ENCODE measurements at places on chromosomes 1 and 21.

DNA sequence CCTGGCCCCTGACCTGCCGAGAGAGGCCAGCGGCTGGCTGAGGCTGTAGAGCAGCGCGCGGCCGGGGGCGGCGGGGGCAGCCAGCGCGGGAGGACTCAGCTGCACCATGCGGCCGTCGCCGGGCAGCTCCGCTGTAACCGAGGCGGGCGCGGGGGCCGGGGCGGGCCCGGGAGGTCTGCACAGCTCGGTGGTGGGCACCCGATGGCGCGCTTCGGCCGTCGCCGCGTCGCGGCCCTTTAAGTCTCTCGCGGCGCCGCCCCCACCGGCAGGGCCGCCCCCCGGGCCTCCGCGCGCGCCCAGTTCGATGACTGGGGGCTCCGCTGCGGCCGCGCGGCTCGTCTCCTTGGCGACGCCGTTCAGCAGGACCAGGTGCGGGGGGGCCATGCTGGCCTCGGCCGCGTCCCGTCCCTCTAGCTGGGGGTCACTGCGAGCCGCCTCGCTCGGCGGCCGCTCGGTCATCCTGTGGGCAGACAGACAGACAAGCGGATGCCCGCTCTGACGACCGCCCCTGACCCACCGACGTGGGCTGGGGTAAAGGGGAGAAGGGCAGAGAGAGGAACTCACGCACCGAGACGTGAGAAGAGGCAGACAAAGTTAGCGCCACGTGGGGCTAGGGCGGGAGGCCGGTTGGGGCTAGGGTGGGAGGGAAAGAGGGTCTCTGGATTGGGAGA is 6.5 kb downstream of the TAL1 start:
- no peak overlapping the region for H3K27ac ChIP-seq
- no peaks in the 10 kb centered on the region for H3K36me3 ChIP-seq
- no peak for DNase-seq
- H3K4me3 ChIP-seq: no peak overlapping the region
- peaks cover 29% of the 10 kb centered on the region for H3K4me1 ChIP-seq

- no peak for DNase-seq
- no peaks in the 10 kb centered on the region for H3K36me3 ChIP-seq
- H3K27ac ChIP-seq: no peak overlapping the region
- H3K4me3 ChIP-seq: no peak overlapping the region
- H3K27me3 ChIP-seq: no peaks in the 10 kb centered on the region
Observed at GRCh38 chr1:176854758-176855745, 309.5 kb downstream of the ASTN1 start.

- H3K36me3 ChIP-seq: peaks cover 5% of the 10 kb centered on the region
- H3K4me1 ChIP-seq: no peaks in the 10 kb centered on the region
- no peak for DNase-seq
- H3K27me3 ChIP-seq: no peaks in the 10 kb centered on the region
Observed at GRCh38 chr1:161953256-161953920, 70.3 kb downstream of the OLFML2B start.

DNA sequence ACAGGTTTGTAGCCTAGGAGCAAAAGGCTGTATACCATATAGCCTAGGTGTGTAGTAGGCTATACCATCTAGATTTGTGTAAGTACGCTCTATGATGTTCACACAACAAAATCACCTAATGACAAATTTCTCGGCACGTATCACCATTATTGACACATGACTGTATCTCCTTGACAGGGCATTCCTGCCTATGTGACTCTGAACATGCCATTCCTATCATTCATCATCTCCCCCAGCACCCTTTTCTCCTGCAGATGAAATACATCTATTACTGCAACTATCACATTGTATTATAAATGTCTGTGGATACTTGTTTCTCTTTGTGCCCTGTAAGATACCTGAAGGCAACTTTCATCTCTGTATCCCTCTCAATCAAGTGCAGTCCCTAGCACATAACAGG is 29.9 kb downstream of the TP53BP2 start:
- no peak overlapping the region for H3K27ac ChIP-seq
- peaks cover 13% of the 10 kb centered on the region for H3K4me1 ChIP-seq
- no peaks in the 10 kb centered on the region for H3K27me3 ChIP-seq
- no peak overlapping the region for H3K4me3 ChIP-seq
- peaks cover 27% of the 10 kb centered on the region for H3K36me3 ChIP-seq

- H3K27me3 ChIP-seq: no peaks in the 10 kb centered on the region
- no peaks in the 10 kb centered on the region for H3K36me3 ChIP-seq
- DNase-seq: no peak
- H3K27ac ChIP-seq: no peak overlapping the region
- H3K4me3 ChIP-seq: no peak overlapping the region
Observed at GRCh38 chr1:68213843-68214242, 18.5 kb downstream of the WLS start.

Data from CD4-positive, CD25-positive, alpha-beta regulatory T cell (primary cell).